ENCODE measurements at places on chromosomes 12 and 14.

GRCh38 chr12:103085541-103085940, 128.1 kb downstream of the ASCL1 start:
- DNase-seq: no peak

- DNase-seq: peak; percentile 34
Observed at GRCh38 chr12:27460471-27460978, 14.0 kb downstream of the SMCO2 start.

- no peak for DNase-seq
Observed at GRCh38 chr14:91352053-91352452, 65.6 kb downstream of the CCDC88C start.

DNA sequence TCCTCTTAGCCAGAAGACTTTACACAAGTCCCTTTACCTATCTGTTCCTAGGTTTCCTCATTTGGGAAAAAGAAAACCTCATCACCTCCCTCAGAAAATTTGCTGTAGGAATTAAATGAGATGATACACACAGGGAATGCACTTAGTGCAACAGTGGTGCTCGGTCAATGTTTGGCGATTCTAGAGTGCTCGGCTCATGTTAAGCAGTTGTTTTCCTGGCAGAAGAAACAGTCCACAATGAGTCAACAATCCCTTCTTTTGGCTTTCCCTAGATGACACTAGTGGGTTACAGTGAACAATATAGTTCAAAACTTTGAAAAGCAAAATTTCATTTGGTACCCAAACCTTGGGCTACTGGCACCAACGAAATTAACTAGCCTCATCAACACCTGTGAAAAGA, 3.9 kb upstream of the TMEM233 start:
- no peak for DNase-seq

DNA sequence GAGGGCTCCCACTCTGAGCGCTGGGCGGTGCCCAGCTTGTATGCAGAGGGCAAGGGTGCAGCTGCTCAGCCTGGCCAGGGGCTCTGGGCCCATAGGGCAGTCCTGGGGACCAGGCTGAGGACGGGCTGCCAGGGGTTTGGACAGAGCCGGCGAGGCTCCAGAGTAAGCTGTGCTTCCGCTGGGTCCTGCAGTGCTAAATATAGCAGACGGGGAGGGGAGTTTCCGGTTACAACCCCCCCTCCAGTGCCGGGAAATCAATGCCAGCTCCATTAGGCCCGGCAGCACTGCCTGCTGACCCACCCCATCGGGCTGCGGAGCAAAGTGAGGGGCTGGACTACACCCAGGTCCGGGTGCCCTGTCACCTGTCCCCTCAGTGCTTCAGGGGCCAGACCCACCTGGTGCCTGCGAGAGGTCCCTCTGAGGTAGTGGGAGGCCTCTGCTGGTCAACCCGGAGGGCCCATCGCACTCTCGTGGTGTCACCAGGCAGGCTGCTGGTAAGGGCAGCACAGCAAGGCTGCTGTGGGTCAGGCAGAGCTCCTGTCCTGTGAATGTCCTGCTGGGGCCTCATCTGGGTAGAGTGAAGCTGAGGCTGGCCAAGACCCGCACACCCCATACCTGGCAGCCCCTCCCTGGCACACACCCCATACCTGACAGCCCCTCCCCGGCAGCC, 2.6 kb upstream of the JAG2 start:
- DNase-seq: peak; percentile 38

DNA sequence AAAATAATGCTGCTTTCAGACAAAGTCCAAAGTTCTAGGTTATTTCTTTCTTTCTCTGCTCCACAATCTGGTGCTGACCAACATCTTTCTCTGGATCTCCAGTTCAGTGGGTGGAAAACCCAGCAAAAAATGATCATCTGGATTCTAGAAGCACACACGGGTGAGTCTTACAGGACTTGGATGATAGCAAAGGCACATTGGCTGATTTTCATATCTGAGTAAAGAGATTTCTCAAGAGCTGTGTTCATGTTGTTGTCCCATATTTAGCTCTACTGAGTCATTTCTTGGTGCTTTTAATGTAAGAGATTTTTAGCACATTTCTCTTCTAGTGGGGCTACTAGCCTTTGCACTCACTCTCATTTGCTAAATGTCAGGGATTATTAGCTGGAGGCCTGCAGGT, 336.7 kb downstream of the GALC start:
- DNase-seq: no peak
